SHP77 (cell line): ENCODE measurements at places on chromosomes 3 and 15.
A peak's percentile ranks its signal among the peaks of the same experiment; 100 is the strongest.

- no peak for DNase-seq
Measured at GRCh38 chr3:52396011-52396906, 48.6 kb downstream of the SEMA3G start.

DNA sequence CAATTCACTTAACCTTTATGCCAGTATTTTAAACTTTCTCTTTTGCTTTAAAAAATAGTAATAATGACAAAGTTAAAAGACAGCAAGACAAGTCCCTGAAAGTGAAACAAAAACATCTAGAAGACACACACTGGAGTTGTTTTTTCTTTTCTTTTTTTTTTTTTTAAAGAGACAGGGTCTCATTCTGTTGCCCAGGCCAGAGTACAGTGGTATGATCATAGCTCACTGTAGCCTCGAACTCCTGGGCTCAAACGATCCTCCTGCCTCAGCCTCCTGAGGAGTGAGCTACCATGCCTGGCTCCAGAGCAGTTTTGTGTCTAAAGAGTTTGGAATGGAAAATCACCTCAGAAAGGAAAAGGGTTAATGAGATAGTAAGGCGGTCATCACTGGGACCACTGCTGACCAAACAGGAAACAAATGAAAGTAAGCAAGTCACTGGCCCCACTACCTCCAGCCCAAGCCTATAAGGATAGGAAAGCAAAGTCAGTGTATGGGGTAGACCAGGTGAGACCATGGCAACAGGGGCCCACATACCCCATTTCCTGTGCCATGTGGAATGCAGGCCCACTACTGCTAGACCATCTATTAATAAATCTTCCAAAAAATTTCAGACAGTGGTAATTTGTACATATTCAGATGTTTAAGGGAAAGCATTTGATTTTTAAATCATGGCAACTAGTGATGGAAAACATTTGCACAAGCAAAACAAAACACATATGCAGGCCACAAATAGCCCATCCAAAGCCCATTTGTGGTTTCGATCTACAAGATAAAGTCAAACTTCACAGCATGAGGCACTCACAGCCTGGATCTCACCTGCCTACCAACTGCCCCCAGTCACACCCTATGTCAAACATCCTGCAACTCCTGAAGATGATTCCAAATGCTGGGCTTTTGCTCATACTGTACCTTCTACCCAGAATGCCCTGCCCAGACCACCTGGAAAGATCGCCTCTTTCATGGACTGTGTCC is 62.6 kb downstream of the OSBPL10 start:
- no peak for DNase-seq

DNA sequence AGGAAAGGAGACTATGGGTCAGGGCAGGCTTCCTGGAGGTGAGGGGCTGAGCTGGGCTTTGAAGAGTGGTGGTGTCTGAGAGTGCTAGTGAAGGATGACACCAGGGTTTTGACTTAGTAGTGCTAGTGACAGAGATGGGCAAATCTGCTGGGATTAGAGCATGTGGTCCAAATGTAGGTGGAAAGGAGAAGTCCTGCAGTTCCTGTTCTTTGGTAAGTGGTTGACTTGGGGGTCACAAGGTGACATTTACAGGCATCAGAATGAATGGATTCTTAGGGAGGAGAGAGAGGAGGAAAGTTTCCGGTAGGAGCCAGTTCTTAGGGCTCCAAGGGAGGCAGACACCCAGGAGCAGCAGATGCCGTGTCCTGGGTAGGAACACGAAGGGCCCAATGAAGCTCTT is 796 bp upstream of the DOCK3 start:
- DNase-seq = no peak

GRCh38 chr15:44545913-44546802 is 9.2 kb downstream of the EIF3J start:
- DNase-seq = no peak

- DNase-seq = no peak
Measured at GRCh38 chr3:70702132-70702531, 389.7 kb upstream of the MDFIC2 start.

DNA sequence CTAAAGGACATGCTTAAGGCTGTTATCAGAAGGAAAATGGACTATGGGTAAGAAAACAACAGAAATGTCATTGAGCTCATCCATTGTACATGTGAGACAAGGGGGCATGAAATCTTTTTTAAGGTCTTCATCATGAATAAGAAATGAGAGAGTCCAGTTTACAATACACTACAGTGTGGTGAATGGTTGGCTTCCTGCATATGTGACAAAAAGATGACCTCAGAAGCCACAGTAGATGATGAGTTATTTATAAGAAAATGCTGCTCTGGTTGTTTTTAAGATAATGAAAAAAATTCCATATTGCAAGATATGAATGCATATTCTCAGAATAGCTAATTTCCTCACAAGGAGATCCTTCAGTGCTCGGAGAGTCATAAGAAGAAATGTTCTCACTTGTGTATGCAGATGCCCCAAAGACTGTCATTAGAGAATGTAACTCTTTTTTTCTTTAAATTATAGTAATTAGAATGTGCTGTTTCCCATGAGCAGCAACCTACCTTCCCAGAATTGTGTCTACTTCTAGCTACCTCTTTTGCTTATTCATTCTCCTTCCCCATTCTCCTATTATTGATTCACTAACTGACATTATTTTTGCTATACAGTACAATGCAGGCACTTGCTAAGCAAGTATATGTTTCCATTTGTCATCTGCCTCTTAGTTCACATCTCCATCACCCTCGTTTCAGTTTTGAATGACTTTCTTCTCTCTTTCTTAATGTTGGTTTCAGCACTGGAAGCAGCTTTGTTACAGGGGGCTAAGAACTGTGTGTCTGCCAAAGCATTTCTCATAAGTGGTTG is 152.0 kb upstream of the PEX5L start:
- no peak for DNase-seq

DNA sequence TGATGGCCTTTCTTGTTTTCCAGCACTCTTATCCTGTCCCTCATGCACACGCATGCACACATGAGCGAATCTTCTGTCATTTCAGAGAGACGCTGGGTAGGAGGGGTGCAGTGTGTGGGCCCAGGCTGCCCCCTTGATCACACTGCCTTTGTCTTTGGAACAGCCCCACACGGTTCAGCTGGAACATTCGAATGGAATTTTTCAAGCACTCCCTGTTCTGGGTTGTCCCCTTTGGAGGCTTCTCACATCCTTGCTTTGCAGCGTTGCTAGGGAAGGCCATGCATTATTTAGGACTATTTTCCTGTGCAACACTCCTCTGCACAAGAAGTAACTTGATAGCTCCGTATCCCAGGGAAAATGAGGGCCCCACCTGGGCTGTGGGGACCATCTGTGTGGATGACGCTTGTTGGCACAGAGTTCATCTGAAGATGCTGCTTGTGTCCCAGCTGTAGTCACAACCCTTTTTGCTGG is 78.4 kb downstream of the SPSB4 start:
- peak; percentile 70 for DNase-seq

DNA sequence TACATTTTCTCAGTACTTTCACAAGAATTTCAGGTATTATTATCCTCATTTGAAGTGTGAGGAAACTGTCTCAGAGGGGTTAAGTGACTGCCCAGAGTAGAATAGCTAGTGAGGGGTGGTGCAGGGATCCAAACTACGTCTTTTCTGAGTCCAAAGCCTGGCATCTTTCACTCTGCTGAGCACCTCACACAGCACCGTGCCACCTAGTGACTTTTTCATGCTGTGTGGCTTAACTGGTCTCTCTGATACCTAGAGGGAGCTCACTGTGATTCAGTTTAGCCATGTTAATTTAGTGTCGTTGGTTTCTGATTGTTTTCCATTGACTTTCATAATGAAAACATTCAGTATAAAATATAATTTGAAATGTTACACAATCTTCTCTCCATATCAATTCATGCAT is 91.4 kb upstream of the NLGN1 start:
- DNase-seq = no peak

- no peak for DNase-seq
Measured at GRCh38 chr3:64088408-64089205, 65.3 kb upstream of the PSMD6 start.

- no peak for DNase-seq
Measured at GRCh38 chr3:186609247-186609868, 3.5 kb upstream of the AHSG start.

GRCh38 chr3:76610150-76610549 is 429.7 kb upstream of the ROBO2 start:
- no peak for DNase-seq

DNA sequence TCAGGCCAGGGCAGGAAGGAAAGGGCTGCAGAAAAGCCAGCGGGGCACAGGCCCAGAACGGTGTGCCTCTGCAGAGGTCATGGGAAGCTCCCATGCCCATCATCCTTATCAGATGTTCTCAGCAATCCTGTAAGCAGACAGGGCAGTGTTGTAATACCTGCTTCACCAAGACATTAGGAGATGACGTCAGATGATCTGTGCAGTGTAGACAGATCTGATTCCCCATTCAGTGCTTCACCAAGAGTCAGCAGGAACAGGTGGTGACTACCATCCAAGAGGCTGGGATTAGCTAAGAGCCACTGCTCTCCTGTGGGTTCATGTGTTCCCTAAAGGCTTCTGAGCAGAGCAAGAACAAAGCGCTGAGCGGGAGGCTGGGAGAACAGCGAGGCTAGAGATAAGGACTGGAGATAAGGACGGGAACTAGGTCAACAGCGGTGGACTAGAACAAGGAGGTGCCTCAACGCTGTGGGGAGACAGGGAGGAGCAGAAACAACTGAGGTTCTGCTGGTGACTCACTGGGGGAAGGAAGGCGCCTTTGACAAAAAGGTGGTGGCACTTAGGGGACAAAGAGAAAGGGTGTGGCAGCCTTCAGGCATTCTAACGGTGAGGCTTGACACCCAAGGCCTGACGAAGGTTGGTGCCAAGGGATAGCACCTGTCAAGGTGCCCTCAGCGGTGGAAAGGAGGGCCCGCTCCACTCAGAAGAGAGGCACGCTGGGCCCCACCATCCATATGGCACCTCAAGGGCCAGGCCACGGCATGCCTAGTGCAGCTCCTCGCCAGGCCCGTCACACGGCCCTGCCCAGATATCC is 28.4 kb downstream of the CCDC12 start:
- DNase-seq = peak; percentile 39

DNA sequence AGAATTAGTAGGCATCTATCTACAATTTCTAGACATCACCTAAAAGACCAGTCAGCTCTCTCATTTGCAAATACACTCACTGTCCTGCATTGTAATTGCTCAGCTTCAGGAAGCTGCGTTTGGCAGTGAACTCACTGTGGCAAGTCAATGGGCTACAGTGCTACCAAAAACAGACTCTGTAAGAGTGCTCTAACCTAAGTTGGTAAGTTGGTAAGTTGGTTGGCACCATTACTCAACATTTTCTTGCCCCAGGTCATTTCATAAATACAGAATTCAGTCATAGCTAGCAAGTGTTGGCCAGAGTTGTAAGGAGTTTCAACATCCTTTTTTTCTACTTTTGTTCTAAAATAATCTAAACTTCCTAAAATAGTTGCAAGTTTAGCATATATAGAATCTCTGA is 466.3 kb downstream of the NAALADL2 start:
- no peak for DNase-seq

- DNase-seq = peak; percentile 77
Measured at GRCh38 chr15:31280046-31280830, 46.4 kb upstream of the KLF13 start.

- no peak for DNase-seq
Measured at GRCh38 chr3:78846718-78847117, 921.1 kb downstream of the ROBO1 start.

- peak; percentile 71 for DNase-seq
Measured at GRCh38 chr15:33292717-33293307, 18.0 kb upstream of the RYR3 start.

DNA sequence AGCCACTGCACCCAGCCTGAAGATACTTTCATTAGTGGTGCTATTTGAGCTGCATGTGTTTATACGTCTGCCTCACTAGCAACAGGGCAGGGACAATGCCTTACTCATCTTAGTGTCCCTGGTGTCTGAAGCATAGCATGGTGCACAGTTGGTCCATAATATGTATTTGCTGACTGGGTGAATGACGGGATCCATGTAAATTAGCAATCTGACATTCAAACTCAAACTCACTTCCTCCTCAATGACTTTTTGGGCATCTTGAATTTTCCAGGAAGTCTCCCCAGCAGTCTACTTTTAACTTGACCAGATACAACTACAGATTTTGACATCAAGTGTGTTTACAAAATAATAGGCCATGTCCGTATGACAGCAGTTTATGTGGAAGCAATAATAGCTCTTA is 3.0 kb upstream of the LDHAL6B start:
- DNase-seq = no peak

GRCh38 chr3:23762759-23763477 is 42.8 kb upstream of the UBE2E1 start:
- DNase-seq = no peak

- no peak for DNase-seq
Measured at GRCh38 chr3:108472001-108472591, 38.3 kb downstream of the MYH15 start.

GRCh38 chr3:128153156-128154041 is at the start of gene EEFSEC:
Gene EEFSEC, plus strand, starts transcription at chr3:128153481. Its CDS starts 27 bp downstream, at chr3:128153508.
- DNase-seq = peak; percentile 72
